ENCODE measurements at places on chromosomes 11 and 22.

GRCh38 chr11:109275931-109276330 lies 146.1 kb upstream of the C11orf87 start:
- no peak for DNase-seq

GRCh38 chr22:42811459-42811858 lies 45.6 kb downstream of the ARFGAP3 start:
- no peak for DNase-seq

DNA sequence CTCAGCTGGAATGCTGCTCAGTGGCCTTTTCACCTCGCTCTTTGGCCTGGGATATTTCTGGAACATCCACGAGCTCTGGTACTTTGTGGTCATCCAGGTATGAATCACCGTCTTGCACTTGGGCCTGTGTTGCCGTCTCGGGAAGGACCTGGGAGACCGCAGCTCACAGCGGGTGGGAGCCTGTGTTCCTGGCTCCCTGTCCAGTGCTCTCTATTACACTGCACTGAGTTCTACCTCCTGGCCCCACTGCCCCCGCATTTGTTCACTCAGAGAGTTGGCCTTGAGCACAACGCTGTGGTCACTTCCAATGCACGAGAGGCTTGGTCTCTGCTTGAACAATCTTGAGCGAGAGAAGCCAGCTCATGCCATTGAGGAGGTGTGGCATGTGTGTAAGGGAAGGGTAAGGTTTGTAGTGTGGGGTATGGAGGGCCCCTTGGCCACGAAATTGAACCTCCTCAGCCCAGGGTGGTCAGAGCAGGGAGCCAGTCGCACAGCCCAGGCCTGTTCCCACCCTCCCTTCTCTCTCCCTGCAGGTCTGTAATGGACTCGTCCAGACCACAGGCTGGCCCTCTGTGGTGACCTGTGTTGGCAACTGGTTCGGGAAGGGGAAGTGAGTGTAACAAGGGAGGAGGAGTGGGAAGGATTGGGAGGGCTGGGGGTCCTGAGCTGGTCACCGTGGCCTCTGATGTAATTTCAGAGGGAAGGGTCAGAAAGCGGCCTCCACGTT lies 16.2 kb downstream of the SLC37A2 start:
- DNase-seq = no peak

DNA sequence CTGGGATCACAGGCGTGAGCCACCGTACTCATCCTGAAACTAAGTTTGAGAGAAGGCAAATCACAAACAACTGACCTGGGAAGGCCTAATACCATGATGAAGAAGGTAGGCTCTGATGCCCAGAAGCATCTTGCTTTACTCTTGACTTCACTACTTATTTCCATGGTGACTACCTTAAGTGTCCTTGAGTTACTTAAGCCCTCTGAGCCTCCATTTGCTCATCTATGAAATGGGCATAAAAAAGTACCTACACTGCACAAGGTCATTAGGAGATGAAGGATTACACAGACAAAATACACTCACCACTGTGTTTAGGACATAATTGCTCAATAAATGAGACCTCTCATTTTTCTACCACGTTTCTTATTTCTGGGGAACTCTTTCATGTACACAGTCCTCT lies 27.9 kb downstream of the EIF4ENIF1 start:
- DNase-seq = no peak

- DNase-seq = no peak
These were observed 54.5 kb downstream of the GAB2 start for GRCh38 chr11:78363024-78363619.

DNA sequence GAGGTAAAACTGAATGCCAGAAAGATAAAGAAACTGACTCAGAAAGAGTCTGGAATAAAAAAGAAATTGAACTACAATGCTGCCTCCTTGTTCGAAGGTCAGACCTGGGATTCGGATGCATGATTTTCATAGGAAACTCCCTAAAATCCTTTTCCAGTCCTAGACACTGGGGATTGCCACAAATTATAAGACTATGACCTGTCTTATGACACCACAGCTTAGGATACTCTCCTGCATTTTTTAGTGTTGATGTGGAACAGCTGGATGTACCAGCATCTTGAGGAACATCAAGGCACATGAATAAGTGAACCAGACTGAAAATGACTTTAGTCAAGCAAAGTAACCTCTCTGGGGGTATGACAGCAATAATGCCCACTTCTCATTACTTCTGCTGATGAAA lies 9.0 kb downstream of the KIRREL3 start:
- DNase-seq = no peak

DNA sequence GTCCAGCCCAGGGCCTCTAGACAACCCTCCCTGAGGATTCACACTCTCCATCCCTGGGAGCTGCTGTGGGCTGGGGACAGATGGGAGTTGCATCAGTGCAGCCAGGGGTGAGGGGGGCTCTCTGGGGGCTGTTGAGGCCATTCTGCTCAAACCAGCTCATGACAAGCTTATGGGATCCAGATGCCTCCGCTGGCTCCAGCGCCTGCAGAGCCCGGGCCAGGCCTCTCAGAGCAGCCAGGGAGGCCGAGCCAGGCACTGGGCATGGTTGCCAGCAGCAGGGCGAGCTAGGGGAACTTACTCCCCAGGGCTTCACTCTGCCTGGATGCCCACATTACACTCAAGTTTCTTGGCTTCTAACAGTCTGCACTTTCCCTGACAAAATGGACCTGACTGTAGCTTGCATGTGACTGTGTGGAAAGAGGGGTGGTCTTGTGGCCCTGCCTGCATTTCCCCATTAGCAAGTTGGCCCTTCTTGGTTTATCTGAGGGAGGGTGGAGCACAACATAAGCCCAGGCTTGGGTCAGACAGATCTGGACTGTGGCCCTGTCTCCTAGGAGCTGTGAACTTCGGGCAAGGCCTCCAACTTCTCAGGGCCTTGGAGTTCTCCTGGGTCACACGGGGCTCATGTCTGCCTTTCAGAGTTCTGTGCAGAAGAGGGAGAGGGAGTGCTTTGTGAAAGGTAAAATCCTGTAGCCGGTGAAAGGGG lies 34.5 kb upstream of the CYB5R3 start:
- no peak for DNase-seq

DNA sequence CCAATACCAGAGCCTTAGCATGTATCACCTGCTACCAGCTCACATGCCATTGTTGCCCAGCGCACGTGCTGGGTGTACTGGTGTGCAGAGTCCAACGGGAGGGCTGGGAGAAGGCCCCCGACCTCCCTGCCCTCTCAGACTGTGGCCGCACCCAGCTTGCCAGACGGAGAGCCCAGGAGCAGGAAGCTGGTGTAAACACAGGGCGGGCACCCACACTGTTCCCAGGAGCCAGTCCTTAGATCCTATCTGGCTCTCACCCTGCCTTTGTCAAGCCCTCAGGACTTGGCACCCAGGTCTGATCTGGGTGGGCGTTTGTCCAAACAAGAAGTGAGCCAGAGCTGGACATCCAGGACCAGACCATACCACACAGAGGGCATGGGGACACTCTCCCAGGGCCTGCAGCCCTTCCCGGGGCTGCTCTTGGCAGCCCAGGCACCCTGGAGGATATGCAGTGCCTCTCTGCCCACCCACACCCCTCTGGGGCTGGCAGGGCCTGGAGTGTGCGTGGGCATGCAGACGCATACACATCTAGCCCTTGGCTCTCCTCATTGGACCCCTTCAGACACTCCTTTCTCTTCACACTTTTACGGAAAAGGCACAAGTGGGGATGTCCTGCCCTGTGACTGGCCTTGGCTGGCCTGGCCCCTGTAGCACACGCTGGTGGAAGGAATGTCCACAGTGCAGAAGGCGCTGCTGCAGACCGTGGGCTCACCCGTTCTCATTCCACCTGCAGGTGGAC lies 19.9 kb upstream of the CLDN5 start:
- no peak for DNase-seq

- no peak for DNase-seq
These were observed 16.6 kb downstream of the SLC43A3 start for GRCh38 chr11:57410287-57410686.

DNA sequence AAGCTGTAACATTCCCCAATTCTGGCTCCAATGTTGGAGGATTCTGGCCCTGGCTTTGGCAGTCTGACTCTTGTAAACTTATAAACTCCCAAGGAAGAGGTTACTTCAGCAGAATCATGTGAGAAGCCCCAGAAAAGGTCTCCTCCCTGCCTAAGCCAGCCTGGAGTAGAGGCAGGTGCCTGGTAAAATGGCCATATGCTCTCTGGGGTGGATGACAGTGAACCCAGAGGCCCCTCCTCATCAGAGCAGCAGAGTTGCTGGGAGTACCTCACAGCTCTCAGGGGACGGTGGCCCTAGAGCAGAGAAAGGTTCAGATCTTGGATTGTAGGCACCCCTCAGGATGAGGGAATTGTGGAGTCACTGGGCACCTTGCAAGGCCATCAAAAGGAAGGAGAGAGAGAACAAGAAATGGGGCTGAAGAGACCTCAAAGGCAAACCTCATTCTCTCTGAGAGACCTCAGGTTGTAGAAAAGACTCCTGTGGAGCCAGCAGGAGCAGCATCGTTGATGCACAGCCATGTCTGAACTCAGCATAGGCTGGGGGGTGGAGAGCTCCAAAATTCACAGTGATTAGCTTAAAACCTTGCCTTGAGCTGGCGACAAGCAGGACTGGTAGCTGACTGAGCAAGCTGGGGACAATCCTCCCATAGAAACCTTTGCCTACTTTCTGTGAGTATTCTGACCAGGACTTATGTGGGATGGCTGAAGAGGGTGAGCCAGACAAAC lies 4.9 kb upstream of the P2RY6 start:
- no peak for DNase-seq

- no peak for DNase-seq
These were observed 22.6 kb downstream of the RTN4RL2 start for GRCh38 chr11:57482782-57483561.

GRCh38 chr11:11322101-11322500 lies 30.9 kb downstream of the CSNK2A3 start:
- DNase-seq = no peak

DNA sequence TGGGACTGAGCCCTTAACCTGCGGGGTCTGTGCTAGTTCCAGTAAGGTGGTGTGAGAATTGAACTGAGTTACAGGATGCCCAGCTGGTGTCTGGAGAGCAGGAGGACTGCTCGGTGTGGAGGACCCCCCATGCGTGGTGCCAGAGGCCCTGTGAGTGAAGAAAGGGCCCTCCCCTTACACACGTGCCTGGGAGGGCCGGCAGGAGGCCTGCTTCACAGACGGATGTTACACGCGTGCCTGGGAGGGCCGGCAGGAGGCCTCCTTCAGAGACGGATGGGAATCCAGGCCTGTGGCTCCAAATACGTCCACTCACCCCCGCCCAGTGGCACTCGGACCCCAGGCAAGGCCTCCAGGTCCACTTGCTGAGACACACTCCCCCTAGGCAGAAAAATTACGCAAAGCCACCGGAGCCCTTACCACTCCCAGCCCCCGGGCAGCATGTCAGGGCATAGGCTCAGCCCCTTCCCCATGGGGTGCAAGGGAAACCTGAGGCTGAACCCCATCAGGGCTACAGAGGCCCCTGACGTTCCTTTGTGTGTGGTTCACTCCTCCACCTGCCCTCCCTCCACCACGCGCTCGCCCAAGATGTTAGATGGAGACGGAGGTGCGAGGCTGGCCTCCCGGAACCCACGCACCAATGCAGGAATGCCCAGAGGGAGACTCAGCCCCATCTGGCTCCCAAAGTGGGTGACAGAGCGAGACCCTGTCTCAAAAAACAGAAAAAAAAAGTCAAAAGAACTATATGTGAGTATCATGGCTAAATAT lies 227.8 kb downstream of the BRD1 start:
- no peak for DNase-seq

DNA sequence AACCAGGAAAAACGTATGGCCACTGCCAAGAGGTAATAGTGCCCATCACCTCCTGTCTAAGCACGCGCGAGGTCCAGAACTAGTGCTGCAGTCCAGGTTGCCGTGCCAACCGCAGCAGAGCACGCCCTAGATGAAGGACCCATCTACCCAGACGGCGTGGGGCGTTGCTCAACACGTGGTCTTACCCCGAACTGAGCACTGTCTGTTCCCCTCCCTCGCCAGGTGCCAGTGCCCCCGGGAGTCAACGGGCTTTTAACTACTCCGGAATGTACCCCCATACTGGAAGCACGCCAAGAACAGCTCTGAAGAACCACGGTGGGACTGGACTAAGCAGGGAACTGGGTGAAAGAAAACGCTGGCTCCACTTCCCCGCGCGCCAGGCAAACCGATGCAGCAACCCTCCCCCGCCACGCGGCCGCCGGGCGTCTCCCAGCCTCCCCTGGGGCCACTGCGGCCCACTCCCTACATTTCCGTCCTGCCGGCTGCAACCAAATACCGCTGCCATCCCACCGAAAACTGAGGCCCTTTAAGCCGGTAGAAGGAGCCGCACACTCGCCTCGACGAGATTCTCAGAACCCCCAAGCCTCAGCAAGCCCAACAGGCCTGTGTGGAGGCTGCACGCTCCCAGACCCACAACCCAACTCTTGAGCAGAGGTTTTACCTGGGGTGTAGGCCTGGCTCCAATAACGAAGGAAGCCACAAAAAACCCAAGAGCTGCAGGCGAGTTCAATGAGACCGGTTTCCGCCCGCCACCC lies at the start of gene HSPA8:
Gene HSPA8, minus strand, starts transcription at position 734 of the 755 bp plus-strand sequence. CDS start 812 bp downstream, outside the sequence.
- peak; percentile 65 for DNase-seq

DNA sequence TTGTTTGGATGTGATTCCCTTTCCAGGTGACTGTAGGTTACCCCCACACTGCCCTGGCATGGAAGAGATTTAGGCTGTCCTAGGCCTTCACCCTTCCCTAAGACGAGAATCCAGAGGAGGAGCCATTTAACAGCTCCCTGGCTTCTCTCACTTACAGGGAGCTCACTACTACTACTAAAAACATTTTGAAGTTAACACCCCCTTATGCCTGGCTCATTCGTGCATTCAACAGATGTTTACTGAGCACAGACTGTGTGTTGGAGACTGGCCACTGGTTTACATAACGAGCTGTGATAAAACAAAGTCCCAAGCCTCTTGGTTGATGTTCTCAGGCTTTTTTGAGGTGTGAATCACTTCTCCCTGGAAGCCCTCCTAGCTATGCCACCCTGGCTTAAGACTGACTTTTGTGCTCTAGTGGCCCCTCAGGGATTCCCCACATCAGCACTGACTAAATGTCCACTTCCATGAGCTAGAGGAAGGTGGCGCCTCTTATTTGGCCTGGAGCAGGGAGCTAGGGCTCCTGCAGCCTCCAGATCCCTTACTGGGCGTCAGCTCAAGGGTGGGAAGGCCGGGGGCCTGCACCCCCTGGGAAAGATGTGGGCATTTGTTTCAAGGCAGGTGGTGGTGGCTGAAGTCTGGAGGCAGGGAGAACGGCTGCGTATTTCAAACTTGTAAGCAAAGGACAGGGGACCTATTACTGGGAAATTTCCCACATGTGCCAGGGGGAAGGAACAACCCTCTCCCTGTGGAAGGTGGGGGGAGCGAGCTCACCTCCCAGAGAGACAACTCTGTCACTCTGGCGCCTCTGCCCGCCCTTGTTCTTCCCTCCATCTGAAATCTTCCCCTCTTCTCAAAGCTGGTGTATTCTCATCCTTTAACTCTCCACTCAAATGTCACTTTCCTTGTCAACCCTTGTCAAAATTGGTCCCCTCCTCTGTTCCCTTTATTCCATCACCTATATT lies 19.4 kb upstream of the MALAT1 start:
- DNase-seq = no peak
